ENCODE measurements at places on chromosomes 7 and 10.

DNA sequence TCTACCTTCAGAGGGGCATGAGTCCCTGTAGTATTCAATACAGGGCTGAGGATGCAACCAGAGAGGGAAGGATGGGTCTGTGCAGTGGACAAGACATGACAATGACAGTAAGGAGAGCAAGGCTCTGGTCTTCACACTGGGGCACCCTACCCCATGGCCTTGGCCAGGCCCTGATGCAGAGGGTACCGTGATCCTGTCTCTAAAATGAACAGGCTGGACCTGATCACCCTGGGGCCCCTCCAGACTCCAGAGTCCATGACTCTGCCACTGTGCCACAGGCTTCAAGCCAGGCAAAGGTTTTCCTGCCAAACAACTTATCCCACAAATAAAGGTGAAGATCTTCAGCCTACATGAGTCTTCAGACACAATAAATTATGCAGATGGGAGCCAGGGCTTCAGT, 4.9 kb downstream of the MAT1A start:
- DNase-seq = no peak

- no peak for DNase-seq
These were observed 446.5 kb downstream of the INHBA start for GRCh38 chr7:41256186-41256945.

- DNase-seq = peak; percentile 56
These were observed 12.2 kb upstream of the REPIN1 start for GRCh38 chr7:150356265-150356897.

DNA sequence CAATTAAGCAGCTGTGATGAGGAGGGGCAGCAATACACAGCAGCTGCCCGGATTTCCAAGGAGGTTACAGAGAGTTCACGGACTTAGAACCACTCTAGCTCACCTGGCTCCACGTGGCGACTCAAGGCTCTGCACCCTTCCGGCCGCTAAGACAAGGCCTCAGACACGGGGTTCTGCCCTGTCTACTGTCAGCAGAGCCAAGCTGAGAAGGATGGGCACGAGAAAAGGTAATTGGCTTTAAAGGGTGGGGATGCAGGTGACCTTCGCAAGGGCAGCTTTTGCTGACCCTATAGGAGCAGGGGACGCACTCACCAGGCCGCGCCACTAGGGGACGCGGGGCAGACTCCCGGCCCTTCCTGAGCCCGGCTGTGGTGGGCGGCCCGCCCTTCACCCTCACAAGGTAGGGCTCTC, 152.4 kb downstream of the KIF20B start:
- no peak for DNase-seq

DNA sequence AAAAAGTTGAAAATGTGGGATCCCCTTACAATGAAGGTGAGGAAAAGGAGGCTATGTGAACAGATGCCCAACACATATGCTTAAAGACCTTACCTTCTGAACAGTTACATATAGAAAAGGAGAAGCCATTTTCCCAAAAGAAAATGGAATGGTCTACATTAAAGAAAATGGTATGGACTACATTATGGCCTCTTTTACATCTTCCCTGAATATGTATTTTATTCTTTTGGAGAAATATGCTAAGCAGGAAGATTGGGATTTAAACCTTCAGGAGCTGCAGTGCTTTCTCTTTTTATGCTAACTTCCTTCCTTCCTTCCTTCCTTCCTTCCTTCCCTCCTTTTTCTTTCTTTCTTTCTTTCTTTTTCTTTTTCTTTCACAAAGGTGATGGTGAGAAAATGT, 155.4 kb downstream of the SEC23IP start:
- no peak for DNase-seq

- DNase-seq = no peak
These were observed 496.2 kb downstream of the DNAJB6 start for GRCh38 chr7:157832866-157833607.

DNA sequence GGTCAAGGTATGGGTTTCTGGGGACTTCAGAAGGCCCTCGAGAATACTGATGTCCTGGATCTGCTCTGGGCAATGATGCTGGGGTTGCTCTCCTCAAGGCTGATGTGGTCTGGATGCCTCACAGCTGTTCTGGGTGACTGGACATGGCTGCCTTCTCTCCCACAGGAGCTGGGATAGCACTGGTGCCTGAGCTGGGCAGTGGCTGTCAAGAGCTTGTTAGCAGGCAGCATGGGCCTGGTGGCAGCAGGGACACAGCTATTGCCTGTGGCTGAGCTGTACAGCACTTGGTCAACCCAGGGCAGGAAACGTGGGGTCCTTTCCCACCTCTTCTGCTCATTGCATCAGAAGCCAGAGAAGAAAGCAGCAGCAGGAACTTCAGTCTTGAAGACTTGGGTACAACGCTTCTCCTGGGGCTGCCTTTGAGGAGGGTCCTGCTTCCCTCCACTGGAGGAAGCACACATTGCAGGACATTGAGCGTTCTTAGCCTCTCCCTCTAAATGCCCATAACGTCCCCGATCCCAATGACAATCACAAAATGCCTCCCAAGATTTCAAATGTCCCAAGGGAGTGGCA, 13.0 kb downstream of the ADCYAP1R1 start:
- DNase-seq = no peak

DNA sequence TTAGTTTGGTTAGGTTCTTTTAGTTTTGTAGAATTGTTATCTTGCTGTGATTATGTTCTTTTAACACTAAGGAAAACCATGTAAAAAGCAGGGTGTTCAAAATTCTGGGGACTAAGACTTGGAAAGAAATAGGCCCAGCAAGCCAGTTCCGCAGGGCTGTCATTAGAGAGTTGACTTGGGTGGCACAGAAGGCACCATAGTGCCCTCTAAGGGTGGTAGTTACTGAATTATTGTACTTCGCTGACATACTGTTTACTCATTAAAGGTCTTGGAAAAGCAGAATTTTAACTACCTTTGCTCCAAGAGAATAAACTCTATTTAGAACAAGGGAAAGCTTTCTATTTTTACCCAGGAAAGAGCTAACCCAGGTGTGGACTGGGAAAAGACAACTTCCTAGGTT, 86.5 kb downstream of the OTUD1 start:
- DNase-seq = no peak

DNA sequence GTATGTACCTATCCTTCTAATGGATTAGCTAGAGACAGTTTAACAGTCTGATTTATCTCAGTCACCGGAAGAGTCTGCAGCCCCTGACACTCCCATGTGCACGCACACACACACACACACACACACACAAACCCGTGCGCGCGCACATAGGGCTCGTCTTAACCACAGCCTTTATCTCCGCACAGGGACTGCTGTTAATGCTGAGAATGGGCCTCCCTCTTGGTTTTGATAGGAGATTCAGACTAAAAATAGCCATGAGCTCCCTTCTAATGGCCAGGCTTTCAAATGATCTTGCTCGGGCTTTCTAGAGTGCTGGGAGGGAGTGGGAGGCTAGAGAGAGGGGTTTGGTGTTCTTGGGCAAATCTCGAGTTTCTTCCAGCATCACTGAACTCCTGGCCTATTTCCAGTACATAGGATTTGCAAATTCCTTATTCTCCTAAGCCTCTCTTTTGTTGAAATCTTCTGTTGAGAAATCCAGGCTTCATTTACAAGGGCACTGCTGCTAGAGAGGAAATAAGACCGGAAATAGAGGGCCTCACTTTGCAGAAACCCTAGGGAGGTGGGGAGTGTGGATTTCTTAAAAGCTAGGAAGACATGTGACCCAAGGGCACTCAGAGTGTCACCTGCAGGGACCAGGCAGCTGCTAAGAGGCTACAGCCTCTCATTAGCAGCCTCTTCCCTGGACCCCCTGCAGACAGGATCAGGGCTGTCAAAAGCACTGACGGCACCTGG, 2.4 kb downstream of the TMEM72 start:
- DNase-seq = peak; percentile 45

GRCh38 chr10:20391629-20392028, 505.5 kb downstream of the NEBL start:
- no peak for DNase-seq

DNA sequence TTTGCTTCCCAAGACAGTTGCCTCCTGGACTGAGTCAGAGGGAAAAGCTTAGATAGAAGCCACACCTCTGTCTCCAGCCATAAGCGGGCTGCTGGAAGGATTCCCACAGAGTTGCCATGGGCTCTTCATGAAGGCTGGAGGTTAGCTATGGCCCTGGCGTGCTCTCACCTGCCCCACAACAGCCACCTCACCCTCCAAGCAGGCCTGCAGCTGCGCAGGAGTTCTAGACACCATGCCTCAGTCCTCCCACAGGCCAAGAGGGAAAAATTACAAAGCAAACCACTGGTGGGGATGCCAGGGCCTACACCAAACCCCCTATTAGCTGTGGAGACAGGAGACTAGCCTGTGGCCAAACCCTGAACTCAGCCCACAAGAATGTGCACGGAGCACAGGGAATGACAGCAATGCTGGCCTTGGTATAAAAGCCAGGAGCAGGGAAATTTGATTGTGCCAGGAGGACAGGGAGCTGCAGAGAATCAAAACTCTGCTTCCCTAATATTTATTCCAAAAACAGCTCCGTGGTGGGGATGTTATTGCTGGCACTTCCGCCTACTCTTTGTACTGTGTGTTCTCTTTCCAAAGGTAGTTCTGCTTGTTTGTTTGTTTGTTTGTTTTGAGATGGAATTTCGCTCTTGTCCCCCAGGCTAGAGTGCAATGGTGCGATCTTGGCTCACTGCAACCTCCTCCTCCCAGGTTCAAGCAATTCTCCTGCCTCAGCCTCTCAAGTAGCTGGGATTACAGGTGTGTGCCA, 60.3 kb upstream of the STK17A start:
- DNase-seq = no peak

- DNase-seq = no peak
These were observed 57.0 kb downstream of the SHTN1 start for GRCh38 chr10:116947841-116948529.

GRCh38 chr10:17023386-17024298, 106.0 kb downstream of the CUBN start:
- no peak for DNase-seq

DNA sequence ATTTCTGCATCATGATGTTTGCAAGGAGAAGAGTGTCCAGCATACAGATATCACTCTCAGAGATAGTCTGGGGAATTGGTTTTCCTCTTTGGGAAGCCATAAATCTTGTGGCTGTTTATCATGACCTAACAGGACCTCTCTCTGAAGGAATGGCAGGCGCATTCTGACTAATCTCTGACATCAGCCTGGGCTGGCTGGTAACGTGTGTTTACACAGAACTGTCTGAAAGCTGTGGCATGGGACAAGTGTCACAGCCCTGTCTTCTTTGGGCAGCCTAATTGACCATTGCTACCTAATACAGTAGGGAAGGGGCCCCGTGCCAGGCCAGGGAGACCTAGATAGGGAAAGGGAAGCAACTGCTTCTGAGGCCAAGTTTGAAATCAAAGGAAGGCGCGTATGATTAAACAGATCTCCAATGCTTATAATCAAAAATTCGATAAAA, 73.9 kb upstream of the CABCOCO1 start:
- peak; percentile 4 for DNase-seq

DNA sequence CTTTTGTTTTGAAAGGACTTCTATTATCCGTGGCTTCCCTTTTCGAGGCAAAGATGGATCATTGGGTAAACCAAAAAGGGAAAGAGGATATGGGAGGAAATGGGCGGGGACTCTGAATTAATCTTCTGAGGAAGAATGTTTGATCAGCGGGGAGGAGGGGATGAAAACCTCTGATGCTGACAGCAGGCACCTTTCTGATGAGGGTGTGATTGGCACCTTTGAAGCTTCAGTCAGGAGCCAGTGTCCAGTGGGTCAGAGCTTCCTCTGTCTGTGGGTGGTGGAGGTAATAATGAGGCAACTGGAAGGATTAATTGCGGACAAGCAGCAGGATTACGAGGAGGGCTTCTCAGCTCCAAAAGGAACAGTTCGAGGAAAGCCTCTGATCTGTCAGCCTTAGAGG, 877.6 kb downstream of the LRMDA start:
- DNase-seq = peak; percentile 31

DNA sequence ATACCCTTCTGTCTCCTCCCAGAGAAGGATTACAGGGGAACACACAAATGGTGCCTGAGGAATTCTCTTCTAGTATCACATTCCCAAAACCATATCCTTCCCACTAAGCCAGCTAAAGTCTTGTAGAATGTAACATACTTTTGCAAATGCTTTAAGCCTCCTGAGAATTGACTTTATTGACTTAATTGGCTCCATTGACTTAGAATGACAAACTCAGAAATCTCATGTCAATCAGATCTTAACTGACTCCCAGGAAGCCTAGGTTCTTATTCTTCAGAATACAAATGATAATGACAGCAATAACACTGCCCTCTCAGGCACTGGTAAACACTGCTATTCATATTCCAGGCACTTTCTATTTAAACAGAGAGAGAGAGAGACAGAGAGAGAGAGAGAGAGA, 356.9 kb upstream of the PRKCQ start:
- DNase-seq = no peak

DNA sequence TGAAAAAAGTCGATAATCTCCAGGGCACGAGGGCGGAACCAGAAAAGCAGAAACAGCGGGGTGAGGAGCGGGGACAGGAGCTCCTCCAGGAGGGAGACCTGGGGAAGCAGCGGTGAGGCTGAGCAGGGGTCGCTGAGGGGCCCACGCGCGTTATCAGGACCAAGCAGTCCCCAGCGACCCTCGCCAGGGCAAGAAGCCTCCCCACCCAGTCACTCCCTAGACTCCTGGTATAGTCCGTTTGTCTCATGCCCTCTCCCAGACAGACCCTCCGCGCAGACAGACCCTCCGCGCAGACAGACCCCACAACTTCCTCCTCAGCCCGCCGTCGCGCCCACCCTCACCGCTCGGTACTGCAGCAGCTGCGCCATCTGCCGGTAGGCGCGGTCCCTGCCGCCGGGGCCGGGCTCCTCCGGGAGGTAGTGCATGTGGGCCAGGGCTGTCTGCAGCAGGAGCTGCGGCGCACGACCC, 6.3 kb downstream of the ATG9B start:
- DNase-seq = peak; percentile 95

DNA sequence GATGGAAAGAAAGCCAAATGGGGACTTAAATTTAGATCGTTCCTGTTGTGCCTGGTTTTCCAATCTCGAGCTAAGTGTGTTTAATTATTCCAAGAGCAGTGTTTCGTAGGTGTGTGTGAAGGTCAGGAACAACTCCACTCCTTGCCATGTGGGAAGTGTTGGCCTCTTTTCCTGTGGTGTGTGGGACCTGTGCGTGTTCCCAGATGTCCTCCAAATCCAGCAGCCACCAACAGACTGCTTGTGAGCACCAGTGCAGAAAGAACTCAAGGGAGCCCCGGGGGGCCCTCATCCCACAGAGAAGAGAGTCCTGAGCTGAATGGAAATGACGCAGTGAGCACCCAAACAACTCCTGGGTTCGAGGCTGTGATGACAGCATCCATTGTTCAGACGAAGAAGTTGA, 227.7 kb downstream of the TMEM178B start:
- no peak for DNase-seq

GRCh38 chr7:151051108-151051507, 2.8 kb downstream of the ASIC3 start:
- peak; percentile 72 for DNase-seq
